ENCODE measurements at places on chromosomes 16 and 17.
A peak's percentile ranks its signal among the peaks of the same experiment; 100 is the strongest.

DNA sequence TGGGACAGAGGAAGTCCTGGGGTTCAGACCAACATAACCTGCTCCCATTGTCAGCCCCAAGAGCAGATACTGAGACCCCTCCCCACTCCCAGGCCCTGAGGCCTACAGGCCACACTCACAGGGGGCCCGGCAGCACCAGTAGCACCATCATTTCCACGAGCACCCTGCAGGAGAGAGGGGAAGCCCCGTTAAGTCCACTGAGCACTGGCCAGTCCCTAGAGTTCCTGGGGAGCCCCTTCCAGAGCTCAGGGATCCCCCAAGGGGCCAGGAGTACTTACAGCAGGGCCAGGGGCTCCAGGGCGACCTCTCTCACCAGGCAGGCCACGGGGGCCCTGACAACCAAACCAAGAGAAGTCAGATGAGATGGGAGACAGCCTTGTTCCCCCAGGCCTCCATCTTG, 5.4 kb downstream of the COL1A1 start:
- DNase-seq = no peak

DNA sequence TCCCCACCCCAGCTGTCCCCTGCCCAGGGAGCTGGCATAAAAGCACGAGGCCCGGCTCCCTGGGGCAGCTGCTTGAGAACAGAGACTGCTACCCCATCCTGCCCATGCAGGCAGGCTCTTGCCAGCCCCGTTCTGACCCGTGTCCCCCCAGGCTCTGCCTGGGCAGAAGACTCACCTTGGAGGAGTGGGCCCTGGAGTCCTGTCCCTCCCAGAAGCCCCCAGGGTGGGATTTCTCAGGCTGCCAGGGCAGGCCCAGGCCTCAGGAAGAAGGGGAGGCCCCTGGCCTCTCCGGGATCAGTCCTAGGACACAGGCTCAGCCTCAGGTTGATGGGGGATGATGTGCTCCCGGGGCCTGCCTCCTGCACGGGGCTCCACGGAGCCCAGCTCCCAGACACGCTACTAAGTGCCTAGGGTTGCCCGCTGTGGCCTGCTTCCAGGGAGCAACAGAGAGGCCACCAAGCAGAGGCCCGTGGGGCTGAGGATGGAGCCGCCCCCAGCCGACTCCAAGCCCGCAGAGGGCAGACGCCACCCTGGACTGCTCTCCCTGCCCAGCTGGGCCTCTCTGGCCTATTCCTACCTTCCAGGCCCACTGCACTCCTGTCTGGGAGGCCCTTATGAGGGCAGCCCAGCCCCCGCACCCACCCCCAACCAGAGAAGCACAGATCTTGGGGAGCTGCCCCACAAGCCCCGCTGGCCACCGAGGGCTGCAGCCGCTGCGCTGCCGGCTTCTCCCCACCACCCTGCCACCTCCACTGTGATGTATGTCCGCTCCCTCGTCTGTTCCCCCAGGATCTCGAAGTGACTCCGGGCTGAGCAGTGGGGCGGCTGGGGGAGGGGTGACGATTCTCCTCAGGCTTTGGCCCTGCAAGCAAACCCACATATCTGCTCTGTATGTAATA, 1.7 kb downstream of the NME3 start:
- DNase-seq = no peak

- DNase-seq = no peak
These were observed 16.8 kb downstream of the LRRC3C start for GRCh38 chr17:39944393-39944711.

DNA sequence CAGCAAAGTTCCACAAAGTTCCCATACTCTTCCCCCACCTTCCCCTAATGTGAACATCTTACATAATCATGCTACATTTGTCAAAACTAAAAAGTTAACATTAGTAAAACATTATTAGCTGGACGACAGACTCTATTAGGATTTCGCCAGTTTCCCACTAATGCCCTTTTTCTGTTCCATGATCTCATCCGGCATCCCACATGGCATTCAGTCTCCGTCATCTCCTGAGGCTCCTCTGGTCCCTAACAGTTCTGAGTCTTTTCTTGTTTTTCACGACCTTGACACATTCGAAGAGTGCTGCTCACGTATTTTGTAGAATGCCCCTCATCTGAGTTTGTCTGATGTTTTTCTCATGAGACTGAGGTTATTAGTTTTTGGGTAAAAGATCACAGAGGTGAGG, 8.8 kb upstream of the MPRIP start:
- no peak for DNase-seq

DNA sequence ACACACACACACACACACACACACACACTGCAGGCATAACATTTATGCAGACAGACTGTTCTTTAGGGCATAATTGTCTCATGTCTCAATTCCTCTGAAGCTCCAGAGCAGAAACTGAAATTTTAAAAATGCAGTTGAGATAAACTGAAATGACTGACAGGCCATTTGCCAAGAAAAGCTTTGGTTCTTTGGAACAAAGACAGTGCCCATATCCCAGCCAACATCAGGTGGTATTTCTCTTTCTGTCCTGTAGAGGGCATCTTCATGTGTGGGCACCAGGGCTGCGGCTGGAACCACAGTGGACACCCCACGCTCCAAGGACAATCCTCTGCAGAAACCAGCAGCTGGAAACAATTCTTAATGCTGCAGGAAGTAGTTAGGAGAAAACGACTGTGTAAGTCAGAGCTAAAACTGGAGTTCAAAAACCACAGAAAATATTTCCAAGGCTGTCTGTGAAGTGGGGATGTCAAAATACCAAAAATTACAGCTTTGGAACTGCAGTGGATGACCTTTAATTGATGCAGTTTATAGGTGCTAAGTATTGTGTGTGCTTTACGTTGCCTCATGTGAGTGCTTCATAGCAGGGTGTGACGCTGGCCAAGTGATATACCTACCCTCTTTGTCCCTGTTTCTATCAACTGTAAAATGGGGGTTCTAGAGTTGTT, 10.6 kb upstream of the MEFV start:
- DNase-seq = peak; percentile 14

DNA sequence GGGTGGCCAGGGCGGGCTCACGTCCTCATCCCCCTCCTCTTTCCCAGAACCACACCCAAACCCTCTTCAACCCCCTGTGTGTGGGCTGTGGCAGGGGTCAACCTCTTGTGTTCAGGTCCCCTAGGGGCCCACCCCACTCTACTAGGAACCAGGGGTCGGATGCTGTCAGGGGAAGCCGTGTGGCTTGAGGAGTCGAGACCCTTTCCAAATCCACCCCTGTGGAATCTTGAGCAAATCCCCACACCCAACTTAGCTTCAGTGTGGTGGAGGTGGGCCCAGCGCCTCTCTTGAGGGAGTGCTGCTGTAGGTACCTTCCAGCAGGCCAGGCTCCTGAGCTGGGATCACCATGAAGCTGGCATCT, 121.5 kb downstream of the MRM1 start:
- no peak for DNase-seq

DNA sequence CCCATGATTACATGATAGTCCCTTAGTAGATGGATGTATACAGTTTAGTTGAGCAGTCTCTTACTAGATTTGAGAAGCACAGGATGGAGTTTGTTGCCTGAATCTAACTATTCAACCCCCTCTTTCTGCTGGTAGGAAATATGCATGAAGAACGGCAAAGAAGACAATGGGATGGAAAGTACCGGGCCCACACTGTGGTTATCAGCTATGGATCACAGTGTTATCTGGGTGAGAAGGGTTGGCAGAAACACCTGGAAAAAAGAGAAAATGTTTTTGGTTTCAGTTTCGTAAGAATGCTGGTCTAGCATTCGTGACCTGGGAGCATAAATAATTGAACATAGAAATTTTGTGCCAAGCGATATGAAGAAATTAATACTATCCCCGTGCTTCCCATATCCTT, 53.1 kb downstream of the ANKFN1 start:
- DNase-seq = no peak

DNA sequence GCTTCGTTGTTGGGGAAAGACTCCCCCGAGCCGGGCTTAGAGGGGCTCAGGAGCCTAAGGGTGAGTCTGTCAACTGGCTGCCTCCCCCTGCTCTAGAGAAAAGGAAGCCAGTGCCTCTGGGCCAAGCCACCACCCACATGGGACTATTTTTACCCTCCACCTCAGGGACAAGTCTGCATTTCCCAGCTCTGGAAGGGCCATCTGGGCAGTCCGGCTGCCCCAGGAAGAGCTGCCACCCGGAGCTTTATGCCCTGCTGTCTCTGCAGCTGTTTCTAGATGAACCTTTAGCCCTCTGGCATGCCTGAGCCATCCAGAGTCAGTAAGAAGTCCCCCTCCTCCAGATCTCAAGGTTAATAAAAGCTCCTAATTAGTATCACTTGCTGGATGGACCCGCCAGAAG, 5.3 kb upstream of the RPRML start:
- no peak for DNase-seq

DNA sequence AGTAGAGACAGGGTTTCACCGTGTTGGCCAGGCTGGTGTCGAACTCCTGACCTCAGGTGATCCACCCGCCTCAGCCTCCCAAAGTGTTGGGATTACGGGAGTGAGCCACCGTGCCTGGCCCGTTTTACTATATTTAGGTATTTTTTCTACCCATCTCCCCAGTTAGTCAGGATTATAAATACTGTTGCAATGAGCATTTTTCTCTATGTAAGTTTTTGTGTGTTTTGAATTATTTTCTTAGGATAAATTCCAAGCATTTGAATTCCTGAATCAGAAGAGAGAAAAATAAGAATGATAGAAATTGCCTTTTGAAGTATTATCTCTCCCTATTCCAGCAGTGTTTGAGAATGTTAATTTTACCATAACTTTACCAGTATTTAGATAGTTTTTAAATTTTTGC, 36.6 kb downstream of the KIAA0513 start:
- no peak for DNase-seq

GRCh38 chr17:65022751-65023700, 33.5 kb downstream of the GNA13 start:
- no peak for DNase-seq

- no peak for DNase-seq
These were observed 14.8 kb downstream of the TRARG1 start for GRCh38 chr17:1294157-1294717.

DNA sequence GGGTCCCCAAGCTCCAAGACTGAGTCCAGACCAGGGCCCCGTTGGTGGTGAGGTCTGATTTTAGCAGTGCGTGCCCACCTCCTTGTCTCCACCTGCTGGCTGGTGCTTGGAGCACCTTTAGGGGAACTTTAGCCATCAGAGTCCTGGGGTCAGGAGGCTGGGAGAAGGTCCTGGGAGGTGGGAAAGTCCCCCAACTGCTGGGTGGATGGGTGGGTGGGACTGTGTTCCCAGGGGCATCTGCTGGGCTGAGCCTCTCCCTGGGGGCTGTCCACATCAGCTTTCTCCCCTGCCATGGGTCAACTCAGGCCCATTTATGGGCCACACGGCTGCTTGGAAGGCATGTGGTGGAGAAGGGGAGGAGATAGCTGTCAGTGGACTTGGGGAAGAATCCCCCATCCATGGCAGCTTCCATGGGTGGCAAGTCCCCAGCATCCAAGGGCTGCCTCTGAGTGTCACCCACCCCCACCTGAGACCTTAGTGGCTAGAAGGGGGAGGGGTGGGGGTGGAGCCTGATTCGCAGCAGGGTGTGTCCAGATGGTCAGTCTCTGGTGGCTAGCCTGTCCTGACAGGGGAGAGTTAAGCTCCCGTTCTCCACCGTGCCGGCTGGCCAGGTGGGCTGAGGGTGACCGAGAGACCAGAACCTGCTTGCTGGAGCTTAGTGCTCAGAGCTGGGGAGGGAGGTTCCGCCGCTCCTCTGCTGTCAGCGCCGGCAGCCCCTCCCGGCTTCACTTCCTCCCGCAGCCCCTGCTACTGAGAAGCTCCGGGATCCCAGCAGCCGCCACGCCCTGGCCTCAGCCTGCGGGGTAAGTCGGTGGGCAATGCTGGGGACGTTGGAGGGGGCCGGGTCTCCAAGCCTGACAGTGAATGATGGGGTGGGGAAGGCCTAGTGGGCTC, at the start of gene TRPV2:
TSS of gene TRPV2 (plus strand) at position 541 of the 894 bp plus-strand sequence. CDS start 2,098 bp downstream, outside the sequence.
- DNase-seq = no peak

- DNase-seq = peak; percentile 81
These were observed 105.4 kb downstream of the FTO start for GRCh38 chr16:53809088-53809932.

DNA sequence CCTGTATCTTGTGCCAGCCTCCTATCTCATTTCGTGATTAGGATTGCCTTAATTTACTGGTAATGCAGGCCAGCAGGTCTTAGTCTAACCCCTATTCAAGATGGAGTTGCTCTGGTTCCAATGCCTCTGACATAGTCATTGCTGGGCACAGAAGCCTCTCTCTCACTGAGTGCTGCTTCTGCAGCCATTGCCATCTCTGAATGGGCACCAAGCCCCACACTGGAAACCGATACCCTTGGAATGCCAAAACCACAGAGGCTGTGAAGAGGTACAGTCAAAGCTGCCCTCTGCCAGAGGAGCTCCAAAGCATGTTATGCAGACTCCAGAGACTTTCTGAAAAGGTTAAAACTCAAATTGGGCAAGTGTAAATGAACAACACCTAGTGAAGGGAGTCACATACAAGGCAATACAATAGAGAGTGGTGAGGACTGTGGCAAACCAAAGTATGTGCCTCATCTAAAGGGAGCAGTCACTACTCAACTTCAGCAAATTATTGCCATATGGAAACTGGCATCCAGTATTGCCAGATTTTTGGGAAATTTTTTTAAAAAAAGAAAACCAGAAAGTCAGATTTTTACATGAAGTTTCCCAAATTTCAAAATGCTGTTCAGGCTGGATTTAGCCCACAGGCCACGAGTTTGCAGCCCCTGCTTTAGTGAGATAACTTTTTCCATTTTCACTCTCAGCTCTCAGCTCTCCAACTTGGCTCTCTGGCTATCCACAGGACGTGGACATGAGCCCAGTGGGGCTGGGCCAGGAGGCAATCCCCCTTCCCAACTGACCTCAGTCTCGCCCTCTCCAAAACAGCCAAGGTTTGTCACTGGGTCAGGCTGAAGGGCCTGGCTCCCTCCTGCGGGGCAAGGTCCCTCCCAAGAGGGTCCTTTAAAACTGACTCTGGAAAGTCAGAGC, 2.1 kb upstream of the MMP2 start:
- no peak for DNase-seq

DNA sequence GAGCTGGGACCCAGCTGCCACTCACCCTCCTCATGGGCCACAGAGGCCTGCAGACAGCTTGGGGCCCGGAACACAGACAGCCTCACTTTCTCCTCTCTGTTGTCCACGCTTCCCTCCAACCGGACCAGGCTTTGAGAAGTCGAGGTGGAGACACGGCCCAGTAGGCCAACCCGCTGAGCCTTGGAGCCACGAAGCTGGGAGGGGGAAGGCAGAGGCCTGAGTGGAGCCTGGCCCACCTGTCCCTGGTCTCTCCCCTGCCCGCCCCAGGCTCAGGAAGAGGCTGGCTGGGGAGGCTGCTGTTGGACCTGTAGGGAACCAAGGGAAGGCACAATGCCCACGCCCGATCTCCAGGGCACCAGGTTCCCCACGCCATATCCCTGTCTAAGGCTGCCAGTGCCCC, 48.1 kb downstream of the RMI2 start:
- DNase-seq = no peak

- DNase-seq = no peak
These were observed 587.3 kb upstream of the CDH5 start for GRCh38 chr16:65779201-65779600.

- no peak for DNase-seq
These were observed 9.7 kb downstream of the CDRT4 start for GRCh38 chr17:15457723-15458094.

GRCh38 chr16:81846105-81846504, 67.0 kb downstream of the PLCG2 start:
- no peak for DNase-seq

Data from umbilical cord (tissue), 2 donors.